ENCODE measurements at places on chromosomes 4 and X.

DNA sequence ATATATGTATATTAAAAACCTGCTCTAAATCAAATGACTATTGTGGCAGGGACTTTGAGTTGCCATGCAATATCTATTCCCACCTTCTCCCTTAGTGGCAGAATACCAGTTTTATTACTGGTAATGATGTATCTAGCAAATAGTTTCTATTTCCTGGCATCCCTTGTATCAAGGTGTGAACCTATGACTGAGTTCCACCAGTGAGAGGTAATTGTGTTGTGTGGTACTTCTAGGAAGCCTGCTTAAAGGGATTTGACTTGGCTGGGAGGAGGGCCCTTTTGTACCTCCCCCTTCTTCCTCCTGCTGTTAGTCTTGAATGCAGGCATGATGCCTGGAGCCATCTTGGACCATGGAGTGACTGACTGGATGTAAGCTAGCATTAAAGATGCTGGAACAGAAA is 65.4 kb upstream of the DYNLT3 start:
- H3K36me3 ChIP-seq, result no peaks in the 10 kb centered on the region
- no peak for DNase-seq
- no peaks in the 10 kb centered on the region for H3K4me1 ChIP-seq
- H3K27me3 ChIP-seq, result no peaks in the 10 kb centered on the region

GRCh38 chrX:13827298-13828090 is 10.6 kb upstream of the GPM6B start:
- H3K4me1 ChIP-seq, result no peaks in the 10 kb centered on the region
- no peaks in the 10 kb centered on the region for H3K27me3 ChIP-seq
- no peak overlapping the region for H3K27ac ChIP-seq

DNA sequence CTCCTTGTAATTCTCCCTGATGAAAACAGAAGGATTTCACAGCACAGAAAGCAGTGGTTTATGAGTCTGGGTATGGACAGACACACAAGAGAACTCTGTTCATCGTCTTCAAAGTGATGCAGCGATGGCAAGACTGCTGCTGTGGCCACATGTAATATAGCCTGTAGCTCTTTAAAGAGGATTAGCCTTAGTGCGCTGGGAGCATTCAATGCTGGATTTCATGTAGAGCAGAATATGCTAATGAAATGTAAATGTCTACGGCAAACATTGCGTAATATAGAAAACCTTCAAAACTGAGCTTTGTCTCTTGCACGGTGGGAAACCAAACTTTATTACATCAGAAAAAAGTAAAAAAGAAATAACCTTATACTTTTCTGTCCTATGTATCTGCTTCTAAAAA is 42.9 kb downstream of the ALPK1 start:
- no peaks in the 10 kb centered on the region for H3K4me1 ChIP-seq
- DNase-seq, result no peak
- H3K27me3 ChIP-seq, result no peaks in the 10 kb centered on the region
- H3K4me3 ChIP-seq, result no peak overlapping the region
- H3K36me3 ChIP-seq, result no peaks in the 10 kb centered on the region

DNA sequence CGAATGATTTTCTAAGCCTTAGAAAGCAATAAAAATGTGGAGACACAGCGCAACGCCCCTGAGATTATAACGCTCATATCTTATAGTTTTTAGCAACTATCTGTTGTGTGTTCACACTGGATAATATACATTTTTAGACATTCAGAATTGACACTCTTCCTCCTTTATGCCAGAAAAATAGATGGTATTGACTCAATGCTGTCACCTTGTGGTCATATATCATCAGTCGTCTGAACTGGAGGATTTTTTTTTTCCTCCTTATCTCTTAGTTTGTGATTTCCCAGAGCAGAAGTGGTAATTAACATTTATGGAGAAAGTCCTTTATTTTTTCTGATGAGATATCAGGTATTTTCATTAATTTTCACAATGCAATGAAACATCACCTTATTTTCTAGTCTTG is 759.6 kb downstream of the RAB28 start:
- peak; percentile 18 for DNase-seq
- no peak overlapping the region for H3K27ac ChIP-seq
- no peak overlapping the region for H3K4me3 ChIP-seq
- no peaks in the 10 kb centered on the region for H3K36me3 ChIP-seq

- H3K36me3 ChIP-seq, result no peaks in the 10 kb centered on the region
- no peaks in the 10 kb centered on the region for H3K27me3 ChIP-seq
- no peak overlapping the region for H3K27ac ChIP-seq
- H3K4me3 ChIP-seq, result no peak overlapping the region
- no peaks in the 10 kb centered on the region for H3K4me1 ChIP-seq
Observed at GRCh38 chr4:35493977-35494376, 750.3 kb downstream of the ARAP2 start.

GRCh38 chr4:124061413-124061812 is 651.1 kb downstream of the ANKRD50 start:
- no peak overlapping the region for H3K4me3 ChIP-seq
- no peaks in the 10 kb centered on the region for H3K4me1 ChIP-seq
- H3K27ac ChIP-seq, result no peak overlapping the region
- H3K27me3 ChIP-seq, result no peaks in the 10 kb centered on the region
- no peak for DNase-seq

DNA sequence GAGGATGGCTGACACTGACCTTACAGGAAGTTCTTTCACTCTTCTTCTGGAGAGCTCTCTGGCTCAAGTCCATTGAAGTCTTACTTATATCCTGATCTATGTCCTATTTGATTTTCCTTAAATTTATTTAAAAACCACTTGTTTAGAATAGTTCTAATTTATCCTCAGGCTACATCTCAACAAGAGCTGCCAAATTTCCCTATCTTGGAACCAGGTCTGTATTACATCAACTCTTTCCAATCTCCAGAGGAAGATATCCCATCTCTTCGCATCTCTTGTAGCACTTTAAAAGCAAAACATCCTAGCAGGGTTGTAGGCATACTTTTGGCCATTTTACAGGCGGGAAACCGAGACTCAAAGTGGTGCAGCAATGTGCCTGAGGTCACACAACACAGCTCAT is 290.5 kb upstream of the TEX13C start:
- H3K4me3 ChIP-seq, result no peak overlapping the region
- no peaks in the 10 kb centered on the region for H3K27me3 ChIP-seq
- H3K36me3 ChIP-seq, result no peaks in the 10 kb centered on the region
- no peak overlapping the region for H3K27ac ChIP-seq
- no peaks in the 10 kb centered on the region for H3K4me1 ChIP-seq

- no peaks in the 10 kb centered on the region for H3K27me3 ChIP-seq
- no peak for DNase-seq
Observed at GRCh38 chrX:70262952-70263567, 3.1 kb upstream of the P2RY4 start.

DNA sequence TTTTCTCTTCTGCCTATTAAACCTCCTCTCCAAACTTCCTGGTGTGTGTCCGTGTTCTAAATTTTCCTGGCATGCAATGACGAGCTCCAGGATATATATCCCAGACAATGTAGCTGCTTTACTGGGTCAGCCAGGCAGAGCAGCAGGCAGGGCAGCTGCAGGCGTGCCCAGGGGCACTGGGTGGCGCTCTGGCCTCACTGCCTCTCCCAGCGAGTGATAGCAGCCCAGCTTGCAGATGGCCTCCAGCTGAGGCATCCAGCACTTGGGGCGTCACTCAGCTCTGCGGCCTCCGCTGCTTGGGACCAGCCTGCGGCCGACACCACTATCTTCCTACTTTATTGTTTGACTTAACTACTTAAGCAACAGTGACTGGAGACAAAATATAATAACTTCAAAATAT is 23.0 kb upstream of the UBA6 start:
- no peaks in the 10 kb centered on the region for H3K4me1 ChIP-seq
- no peak overlapping the region for H3K27ac ChIP-seq
- no peaks in the 10 kb centered on the region for H3K27me3 ChIP-seq
- H3K4me3 ChIP-seq, result no peak overlapping the region
- no peaks in the 10 kb centered on the region for H3K36me3 ChIP-seq
